Omental fat pad (tissue), 4 donors: ENCODE measurements at places on chromosomes 2 and 18. TPM values are rescaled to one million over a fixed set of nuclear protein-coding genes. Genes with fewer than 3 reads are reported as not detected.

Gene CAPN14
- 0.13 TPM for total RNA-seq

Gene IL37
- total RNA-seq, result not detected

GRCh38 chr2:64876137-64876647, 113.0 kb upstream of the SLC1A4 start:
- DNase-seq, result no peak

DNA sequence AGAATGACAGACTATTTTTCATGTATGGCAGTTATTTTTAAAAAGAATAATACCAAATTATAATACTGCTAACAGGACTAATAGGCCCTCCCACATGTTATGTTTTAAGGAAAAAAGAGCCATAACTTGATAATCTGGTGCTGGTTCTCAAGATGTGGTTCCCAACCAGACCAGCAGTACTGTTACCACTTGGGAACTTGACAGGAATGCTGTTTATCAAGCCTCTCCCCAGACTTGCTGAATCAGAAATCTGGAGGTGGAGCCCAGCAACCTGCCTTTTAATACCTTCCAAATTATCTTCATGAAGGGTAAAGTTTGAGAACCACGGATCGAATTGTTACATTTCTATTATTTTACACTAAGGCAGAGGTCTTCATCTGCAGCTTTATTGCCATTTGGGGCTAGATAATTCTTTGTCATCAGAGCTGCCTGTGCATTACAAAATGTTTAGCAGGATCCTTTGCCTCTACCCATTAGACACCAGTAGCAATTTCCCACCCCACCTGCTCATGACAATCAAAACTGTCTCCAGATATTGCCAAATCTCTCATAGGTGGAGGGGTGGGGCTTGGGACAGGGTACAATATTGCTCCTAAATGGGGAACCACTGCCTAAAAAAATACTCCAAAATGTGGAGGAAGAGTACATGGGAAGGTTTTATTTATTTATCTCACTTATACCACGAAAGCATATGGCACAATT, 629.6 kb downstream of the ARHGAP15 start:
- no peak for DNase-seq

DNA sequence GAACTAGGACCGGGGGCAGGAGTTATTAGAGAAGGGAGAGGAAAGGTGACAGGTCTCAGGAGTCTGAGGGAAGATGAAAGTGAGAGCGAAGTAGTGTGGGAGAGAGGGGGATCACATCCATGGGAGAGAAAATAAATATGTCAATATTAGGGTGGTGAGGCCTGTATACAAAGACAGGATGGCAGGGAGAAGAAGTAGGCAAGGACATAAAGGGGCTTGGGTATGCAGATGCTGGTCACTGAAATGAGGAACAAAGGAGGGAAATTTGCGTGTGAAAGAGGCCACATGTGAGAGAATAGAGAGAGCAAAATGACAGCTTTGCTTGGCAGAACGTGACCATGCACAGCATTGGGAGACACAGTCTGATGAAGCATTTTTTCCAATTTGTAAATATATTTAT, 13.6 kb downstream of the METAP1D start:
- DNase-seq, result no peak

- DNase-seq, result no peak
Observed at GRCh38 chr2:15729709-15730544, 138.3 kb downstream of the DDX1 start.

- DNase-seq, result no peak
Observed at GRCh38 chr18:44668270-44668975, 12.3 kb upstream of the SETBP1 start.
